ENCODE measurements at places on chromosomes 3 and 15.
A peak's percentile ranks its signal among the peaks of the same experiment; 100 is the strongest.

GRCh38 chr3:127487196-127487595, 103.3 kb downstream of the TPRA1 start:
- DNase-seq: no peak

GRCh38 chr3:126167566-126167965, 12.8 kb downstream of the ALDH1L1 start:
- no peak for DNase-seq

DNA sequence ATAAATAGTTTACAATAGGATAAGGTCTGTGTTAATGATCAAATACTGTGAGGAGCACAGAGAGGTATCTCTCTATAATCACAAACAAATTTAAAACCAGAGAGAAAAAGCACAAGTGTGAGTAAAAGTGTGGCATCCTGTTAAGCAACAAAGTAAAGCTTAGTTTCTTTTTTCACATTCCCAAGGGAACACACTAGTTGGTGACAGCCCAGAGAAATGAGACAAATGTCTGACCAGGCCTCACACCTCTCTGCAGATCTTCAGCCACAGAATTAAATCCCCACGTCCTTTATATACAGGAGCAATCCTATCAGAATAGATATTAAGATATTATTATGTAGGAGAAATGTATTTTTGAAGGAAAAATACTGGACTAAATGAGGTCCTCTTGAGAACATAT, 2.7 kb downstream of the FBN1 start:
- no peak for DNase-seq

- DNase-seq: no peak
These were observed 387.8 kb downstream of the LSAMP start for GRCh38 chr3:116057400-116058006.

DNA sequence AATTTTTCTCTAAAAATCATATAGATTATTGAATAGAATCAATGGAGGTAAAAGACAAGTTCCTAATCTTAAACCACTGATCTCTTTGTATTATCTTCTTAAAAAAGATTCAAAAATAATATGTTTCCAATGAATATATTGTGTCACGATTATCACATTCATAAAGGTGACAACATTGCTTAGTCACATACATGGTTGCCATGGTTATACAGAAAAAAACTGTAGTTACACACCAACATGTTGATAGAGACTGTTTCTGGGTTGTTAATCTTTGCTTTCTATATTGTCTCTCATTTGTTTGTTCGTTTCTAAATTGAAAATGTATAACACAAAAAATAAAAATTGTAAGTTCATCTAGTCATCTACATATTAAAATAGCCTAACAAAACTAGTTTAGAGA, 376.0 kb upstream of the ALCAM start:
- no peak for DNase-seq

DNA sequence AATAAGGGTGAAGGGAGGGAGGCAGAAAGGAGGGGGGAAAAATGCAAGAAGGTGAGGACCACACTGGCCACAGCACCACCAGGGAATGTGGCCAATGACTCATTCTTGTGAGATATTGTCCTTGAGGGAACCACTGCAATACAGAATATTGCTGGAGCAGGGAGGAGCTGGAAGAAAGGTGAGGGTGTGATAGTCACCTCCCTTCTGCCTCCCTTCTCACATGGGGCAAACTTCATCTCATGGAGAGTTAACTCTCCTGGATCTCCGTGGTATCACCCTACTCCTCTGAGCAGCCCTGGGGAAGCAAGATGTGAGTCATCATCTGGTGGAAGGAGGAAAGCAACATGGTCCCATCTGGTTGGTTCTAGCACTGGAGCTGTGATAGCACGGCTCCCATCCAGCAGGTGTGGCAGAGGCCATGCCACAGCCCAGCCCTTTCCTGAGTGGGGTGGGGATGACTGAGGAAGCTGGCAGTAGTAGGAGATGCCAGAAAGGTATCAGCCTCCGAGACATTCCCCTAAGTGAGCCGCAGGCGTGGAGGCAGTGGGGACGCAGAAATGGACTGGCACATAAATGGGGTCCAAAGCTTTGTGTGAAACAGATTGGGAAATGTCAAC, 115.9 kb upstream of the LPP start:
- DNase-seq: no peak

- no peak for DNase-seq
These were observed 160.1 kb downstream of the ARRDC4 start for GRCh38 chr15:98120561-98120960.

GRCh38 chr3:13108861-13109260, 35.6 kb upstream of the IQSEC1 start:
- no peak for DNase-seq

GRCh38 chr3:179181993-179182551, 33.9 kb downstream of the PIK3CA start:
- no peak for DNase-seq

DNA sequence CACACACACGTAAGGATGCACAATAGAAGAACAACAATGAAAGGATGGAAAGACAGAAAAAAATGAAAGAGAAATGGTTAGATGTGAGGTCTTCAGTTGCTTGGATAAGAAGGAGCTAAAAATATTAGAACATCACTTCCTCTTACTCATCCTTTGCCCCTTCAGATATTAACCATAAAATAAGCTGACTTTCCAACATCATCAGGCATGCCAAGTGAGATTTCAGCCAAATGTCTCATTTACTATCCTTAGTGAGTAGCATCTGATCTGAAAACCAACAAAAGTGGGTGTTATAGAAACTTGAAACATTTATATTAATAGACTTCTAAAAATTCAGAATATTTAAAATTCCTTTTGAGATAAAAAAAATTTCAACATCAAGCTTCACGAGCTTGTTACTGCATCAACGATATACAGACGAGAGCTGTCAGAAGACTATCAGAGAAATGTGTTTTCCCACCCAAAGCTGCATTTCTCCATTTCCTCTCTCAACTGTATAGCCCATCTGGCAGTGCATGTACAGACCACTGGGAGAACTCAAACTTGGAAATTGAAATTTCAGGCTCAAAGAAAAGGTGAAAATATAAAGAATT, 25.4 kb upstream of the LSAMP start:
- no peak for DNase-seq

DNA sequence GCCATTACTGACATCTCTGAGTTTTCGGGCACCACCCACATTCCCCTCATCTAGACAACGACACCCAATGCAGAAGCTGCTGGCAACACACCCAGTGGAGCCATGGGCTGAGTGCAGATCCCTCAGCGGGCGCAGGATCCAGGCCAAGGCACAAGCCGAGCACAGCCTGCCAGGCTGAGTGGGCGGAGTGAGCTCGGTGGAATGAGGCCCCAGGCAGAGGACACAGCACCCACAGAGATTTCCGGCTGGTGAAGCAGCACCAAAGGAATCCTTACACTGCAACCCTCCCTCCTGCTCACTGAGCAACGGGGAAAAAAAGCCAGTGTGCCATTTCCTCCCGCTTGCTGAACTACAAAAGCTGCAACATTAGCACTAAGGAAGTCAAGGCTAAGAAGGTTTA, 34.3 kb downstream of the ZMAT3 start:
- DNase-seq: no peak

GRCh38 chr3:69865925-69866679, 126.8 kb downstream of the MITF start:
- no peak for DNase-seq

DNA sequence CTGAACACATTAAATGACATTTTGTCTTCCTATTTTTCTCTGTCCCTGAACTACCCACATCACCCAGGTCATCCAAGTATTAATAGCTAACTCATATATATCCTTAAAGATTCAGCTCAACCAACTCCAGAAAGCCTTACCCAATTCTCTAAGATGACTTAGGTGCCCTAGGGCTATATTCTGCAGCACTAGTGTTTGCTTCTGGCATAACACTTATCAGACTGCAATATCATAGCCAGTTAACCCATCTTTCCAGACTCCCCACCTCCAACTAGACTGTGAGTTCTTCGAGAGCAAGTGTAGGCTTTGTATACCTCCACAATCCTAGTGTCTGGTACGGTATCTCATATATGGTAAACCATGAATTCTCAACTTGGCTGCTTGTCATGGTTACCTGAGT, 50.7 kb downstream of the SST start:
- DNase-seq: no peak

DNA sequence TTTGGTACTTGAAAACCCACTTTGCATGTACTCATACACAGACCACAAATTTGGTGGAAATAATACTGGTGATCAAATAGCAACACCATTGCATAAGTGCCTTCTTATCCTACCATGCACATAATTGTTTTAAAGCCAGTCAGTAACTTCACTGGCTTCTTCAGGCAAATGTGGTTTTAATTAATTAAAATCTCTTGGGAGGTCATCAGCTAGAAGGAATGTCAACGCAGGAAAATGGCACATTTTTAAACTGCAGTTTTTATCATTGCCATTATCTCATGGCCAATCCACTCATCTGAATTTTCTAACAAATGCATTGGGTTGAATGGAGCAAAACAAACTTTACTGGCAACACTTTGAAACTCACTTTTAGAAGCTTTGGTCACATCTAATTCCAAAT, 105.7 kb upstream of the ZPLD1 start:
- DNase-seq: no peak

- DNase-seq: peak; percentile 18
These were observed 50.8 kb upstream of the MRPS22 start for GRCh38 chr3:139292711-139293664.

DNA sequence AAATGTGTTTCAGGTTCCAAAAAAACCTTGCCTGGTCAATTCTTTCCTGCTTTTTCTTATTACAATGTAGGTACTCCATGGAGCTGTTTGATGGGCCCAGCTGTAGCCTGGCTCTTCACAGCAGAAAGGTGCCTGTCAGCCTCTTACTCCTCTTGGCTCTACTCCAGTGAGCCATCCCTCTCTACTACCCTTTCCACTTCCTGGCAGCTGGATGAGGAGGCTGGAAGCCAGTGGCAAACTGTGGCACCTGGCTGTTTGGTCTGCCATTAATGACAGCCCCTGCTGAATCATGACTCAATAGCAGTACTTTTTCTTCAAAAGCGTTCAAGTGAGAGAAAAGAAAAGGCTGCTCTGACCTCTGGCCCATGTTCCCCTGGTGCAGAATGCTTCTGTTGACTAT, 618.1 kb downstream of the PYDC2 start:
- no peak for DNase-seq

DNA sequence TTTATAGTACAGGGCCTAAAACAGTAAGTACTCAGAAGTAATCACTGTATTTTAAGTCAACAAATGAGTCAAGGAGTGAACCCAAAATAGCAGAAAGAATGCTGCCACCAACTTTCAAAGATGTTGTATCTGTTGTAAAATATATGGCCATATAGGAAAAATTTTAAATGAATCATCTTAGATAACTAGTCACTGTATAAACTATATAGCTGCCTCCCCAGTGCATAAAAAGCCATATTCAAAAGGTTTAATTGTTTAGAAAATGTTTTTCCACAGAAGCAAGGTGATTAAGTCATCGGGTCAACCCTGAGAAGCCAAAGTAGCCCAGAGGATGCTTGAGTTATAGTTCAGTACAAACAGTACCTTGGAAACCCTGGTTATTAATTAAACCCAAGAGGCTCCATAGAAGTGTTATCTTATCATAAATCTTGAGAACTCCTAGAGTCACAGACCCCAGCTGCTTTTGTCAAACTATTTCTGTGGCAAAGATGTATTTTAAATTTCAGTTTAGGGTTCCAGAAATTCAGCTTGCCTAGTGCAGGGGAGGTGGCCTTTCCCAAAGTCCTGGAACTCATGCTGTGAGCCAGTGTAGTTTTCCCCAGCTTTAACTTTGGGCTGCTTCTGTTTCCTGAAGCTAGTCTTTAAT, 39.2 kb downstream of the MBNL1 start:
- no peak for DNase-seq

GRCh38 chr3:55571913-55572312, 84.8 kb upstream of the WNT5A start:
- DNase-seq: no peak

GRCh38 chr3:58308728-58309127, 2.4 kb downstream of the HTD2 start:
- DNase-seq: no peak

GRCh38 chr15:56919031-56919608, 676 bp downstream of the TCF12 start:
- DNase-seq: peak; percentile 27

DNA sequence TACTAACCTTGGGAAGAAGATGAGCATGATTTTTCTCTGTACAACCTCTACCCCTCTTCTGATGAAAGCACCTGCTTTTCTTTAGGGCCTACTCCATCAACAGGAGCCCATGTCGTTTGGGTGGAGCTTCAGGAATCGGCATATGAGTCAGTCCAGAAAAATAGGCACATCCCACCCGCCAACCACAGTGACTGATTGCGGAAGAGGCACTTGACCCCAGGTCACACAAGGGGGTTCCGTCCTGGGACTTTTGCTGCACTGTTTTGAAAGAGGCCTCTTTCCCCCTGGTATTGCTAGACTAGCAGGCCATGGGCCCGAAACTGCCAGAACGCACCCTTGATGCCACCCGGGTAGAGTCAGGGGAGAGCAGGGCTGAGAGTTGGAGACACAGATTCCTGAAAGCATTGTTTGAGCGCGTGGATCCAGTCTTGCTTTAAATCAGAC, 19.3 kb upstream of the NRROS start:
- DNase-seq: no peak

GRCh38 chr15:73928241-73928579, 1.9 kb downstream of the LOXL1 start:
- DNase-seq: no peak

DNA sequence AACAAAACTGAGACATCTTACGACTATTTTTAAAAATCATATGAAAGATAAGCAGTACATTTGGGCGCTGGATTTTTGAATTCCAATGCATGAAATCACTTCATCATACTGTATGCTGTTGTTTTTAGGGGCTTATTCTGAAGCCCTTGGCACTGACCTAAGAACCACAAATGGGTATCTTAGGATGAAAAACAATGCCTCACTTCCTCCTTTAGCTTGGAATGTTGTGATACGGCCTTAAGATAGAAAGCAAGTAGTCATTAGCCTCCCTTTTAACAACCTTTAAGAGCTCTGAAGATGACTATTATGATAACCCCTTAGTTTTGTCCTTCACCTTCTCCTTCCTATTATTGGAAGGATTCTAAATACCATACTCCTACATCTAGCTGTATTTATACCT, 289.8 kb downstream of the ARPP21 start:
- no peak for DNase-seq

GRCh38 chr15:56244038-56244810, 545 bp upstream of the RFX7 start:
- no peak for DNase-seq

DNA sequence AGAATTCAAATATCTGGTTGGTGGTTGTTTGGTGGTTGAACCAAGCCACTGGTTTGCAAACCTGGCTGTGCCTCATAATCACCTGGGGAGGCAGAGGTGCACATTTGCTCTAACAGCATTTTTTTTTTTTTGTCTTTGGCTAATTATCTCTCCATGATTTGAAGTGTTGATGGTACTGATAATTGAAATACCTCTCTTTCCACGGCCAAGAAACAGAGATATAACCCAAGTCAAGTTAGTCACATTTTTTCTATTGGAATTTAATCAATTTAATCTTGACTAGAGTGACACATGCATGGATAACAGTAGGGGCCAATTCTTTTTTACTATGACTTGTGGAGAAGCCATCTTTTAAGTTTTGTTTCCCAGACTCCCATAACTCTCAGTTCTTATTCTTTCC, 37.5 kb upstream of the SUCLG2 start:
- DNase-seq: no peak
